ENCODE measurements at places on chromosomes 12 and 14.
A peak's percentile ranks its signal among the peaks of the same experiment; 100 is the strongest.

GRCh38 chr14:26738571-26738970, 140.7 kb upstream of the NOVA1 start:
- no peak for DNase-seq

GRCh38 chr14:35406506-35407305, 2.2 kb upstream of the NFKBIA start:
- peak; percentile 67 for DNase-seq

- no peak for DNase-seq
Observed at GRCh38 chr14:52910572-52910971, 40.3 kb downstream of the FERMT2 start.

DNA sequence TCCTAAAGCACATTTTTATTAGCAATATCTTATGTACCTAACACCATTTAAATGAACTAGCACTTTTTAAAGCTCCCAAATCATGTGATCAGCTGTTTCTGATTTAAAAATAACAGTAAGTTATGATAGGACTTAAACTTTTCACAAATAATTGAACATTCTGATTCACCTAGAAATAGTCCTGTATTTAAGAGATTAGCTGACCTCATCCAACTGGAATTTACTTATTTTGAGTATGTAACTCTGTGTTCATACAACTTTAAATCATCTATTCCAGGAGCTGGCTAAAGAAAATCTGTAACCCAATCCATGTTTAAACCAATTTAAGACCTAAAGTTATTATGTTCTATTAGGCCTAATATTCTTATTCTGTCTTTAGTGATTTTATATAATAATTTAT, 184.3 kb downstream of the CCDC91 start:
- DNase-seq, result no peak

- DNase-seq, result no peak
Observed at GRCh38 chr12:11202811-11203210, 16.1 kb upstream of the TAS2R42 start.

GRCh38 chr12:4454315-4454860, 8.8 kb upstream of the FGF6 start:
- no peak for DNase-seq

GRCh38 chr12:111937429-111937828, 75.5 kb downstream of the TMEM116 start:
- DNase-seq, result no peak

- no peak for DNase-seq
Observed at GRCh38 chr14:55749201-55749812, 169.3 kb downstream of the KTN1 start.

GRCh38 chr12:1691123-1692007, 495 bp downstream of the ADIPOR2 start:
- no peak for DNase-seq

- DNase-seq, result no peak
Observed at GRCh38 chr12:70244409-70244808, 1.2 kb downstream of the CNOT2 start.

DNA sequence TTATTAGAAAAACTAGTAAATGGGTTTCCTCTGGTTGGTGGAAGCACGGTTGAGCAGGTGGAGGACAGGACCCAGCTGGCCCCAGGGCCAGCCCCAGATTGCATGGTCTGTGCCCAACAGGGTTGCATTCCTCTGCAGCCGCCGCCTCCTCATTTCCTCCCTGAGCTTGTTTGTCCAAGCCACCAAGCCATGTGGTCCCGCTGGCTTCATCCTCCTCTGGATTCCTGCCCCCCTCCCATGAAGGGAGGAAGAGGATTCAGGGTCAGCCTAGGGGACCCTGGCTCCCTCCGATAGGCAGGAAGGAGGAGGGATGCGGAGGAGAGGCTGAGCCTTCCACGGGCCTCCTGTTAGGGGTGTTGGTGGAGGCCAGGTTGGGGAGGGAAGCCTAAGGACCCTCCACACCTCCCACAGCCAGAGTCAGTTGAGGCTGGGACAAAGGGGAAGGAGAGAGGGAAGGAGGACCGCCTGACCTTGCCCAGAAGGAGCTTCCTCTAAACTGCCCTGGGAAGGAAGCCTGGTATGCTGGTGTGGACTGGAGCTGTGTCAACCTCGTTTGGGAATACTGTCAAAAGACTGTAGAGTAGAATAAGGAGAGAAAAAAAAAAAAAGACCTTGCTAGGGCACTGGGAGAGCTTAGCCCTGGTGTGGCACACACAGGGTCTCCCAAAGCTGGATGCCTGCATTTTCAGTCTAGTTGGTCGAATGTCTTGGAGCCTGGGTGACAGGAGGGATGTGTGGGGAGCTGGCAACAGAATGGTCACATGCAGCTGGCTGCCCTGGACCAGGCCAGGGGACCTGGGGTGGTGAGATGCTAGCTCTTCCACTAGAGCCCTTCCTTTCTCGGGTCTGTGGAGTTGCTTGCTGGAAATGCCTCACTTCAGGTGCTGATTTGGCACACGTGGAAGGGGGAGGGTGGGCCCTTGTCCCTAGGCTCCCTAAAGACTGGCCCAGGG, 42.4 kb downstream of the PLEKHG3 start:
- no peak for DNase-seq

DNA sequence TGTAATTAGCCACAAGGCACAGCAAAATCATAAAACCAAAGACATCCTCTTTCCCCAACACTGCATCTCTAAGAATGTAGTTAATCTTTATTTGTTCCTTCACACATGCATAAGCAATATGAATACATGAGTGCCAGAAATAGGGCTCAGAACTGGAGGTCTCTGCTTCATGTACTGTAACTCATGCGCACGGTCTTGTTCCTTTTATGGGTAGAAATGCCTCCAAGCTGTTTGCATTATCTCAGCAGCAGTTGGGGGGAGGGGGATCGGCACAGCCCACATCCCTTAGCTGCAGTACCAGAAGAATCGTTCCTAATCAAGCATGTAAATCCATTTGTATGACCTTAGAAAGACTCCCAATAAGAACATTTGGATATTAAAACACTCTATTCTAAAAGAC, 20.0 kb downstream of the RHOJ start:
- no peak for DNase-seq

GRCh38 chr14:55073856-55074255, 22.4 kb downstream of the MAPK1IP1L start:
- DNase-seq, result no peak

DNA sequence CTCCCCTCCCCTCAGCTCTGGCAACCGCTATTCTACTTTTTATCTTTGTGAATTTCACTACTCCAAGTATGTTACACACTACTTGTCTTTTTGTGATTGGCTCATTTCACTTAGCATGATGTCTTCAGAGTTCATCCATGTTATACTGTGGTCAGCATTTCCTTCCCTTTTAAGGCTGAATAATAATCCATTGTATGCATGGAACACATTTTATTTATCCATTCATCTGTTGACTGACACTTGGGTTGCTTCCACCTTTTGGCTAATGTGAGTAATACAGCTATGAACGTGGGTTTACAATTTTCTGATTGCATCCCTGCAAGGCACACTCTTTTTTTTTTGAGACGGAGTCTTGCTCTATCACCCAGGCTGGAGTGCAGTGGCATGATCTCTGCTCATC, 53.0 kb upstream of the FUT8 start:
- DNase-seq, result no peak

DNA sequence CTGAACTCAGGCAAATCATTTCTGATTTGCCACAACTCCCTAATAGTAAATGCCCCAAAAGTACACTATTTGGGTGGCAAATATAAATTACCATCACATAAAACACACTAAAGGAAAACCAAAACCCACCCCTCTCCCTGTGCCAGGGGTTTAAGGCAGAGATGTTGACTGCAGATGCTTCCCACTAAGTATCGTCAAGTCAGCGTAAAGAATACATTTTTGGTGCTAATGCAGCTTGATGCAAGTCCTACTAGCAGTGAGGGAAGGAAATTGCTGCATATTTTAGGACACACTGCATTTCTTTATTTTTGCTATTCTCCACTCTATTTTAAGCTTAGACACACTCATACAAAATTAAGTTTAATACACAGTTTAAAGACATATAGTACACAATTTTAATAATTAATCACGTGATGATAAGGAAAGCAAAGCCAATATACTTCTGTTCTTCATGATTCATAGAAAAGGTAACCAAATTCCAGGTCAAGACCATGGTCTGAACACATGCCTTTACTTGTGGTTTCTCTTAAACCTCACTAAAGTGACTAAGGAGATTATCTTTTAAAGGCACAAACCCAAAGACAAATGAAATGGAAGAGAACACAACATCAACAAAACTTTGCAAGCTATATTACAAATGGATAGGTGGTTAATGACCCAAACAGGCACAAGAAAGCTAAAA, 162.2 kb downstream of the STXBP6 start:
- no peak for DNase-seq

- DNase-seq, result no peak
Observed at GRCh38 chr12:16063726-16064125, 152.6 kb downstream of the DERA start.

DNA sequence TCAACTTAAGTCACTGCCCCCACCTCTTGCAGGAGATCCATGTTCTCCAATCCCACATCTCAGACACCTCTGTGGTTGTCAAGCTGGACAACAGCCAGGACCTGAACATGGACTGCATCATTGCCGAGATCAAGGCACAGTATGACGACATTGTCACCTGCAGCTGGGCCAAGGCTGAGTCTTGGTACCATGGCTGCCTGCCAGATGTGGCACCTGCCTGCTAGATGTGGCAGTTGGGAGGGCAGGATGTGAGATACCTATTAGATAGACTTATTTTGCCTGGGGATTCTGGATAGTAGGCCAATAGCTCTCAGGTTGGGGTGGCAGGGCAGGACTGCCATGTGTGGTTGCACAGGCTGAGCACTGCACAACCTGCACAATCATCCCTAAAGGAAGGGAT, 7.9 kb upstream of the KRT86 start:
- DNase-seq, result no peak

GRCh38 chr12:12822886-12823285, 9.7 kb downstream of the DDX47 start:
- no peak for DNase-seq

- no peak for DNase-seq
Observed at GRCh38 chr12:48764521-48764920, 24.4 kb downstream of the ADCY6 start.

GRCh38 chr12:78179346-78179745, 348.7 kb downstream of the NAV3 start:
- no peak for DNase-seq

GRCh38 chr14:75497191-75497590, 25.1 kb upstream of the BATF start:
- DNase-seq, result no peak

- DNase-seq, result no peak
Observed at GRCh38 chr12:104134882-104135281, 3.1 kb downstream of the NFYB start.

GRCh38 chr14:81989211-81989610, 455.6 kb upstream of the SEL1L start:
- DNase-seq, result no peak

DNA sequence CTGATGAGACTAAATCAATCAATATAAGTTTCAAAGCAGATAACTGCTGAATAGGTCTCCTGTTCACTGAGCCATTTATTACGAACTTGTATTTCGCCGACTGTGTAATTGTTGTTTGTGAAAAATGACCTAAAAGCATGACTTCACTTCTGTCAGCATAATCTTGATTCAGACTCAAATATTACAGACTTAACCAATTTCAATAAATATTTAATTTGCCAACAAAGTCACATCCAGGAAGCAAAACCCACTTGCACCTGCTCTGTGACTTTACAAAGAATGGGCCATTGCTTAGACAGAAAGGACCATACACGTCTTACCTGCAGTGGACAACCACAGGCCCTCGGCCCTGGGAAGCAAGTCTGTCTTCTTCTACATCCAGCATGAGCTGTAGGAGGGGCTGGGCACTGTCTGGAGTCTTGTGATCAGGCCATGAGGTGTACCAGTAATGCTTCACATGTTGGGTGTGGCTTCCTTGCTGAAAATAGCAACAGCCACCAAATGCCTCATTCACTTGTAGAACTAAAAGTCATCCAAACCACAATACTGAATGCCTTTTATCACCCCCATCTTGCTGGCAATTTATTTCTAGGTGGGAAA, 23.5 kb upstream of the PTPRB start:
- peak; percentile 24 for DNase-seq

DNA sequence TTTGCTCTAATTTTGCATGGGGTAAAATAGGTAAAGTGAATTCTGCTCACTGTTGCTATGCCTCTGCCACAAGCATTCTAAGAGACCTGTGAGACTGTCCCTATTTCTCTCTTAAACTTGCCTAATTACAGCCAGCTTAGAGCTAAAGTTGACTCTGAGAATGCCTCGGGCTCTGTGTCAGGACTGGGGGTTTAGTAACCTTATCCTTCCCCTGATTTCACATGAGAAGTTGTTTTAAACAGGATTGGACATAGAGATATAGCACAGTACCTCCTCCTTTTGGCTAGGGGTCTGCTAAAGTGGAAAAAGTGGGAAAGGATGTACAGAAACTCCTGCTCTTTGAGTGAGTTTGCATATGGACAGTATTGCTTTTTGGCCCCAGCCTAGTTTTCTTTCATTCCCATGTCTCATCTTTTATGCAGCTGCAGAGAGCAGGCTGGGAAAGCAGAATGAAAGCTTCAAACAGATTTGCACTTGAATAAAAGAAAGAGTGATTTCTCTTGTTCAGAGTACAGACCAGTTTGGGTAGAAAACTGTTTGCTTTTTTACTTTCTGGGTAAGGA, 122.0 kb downstream of the RAD51B start:
- DNase-seq, result no peak

DNA sequence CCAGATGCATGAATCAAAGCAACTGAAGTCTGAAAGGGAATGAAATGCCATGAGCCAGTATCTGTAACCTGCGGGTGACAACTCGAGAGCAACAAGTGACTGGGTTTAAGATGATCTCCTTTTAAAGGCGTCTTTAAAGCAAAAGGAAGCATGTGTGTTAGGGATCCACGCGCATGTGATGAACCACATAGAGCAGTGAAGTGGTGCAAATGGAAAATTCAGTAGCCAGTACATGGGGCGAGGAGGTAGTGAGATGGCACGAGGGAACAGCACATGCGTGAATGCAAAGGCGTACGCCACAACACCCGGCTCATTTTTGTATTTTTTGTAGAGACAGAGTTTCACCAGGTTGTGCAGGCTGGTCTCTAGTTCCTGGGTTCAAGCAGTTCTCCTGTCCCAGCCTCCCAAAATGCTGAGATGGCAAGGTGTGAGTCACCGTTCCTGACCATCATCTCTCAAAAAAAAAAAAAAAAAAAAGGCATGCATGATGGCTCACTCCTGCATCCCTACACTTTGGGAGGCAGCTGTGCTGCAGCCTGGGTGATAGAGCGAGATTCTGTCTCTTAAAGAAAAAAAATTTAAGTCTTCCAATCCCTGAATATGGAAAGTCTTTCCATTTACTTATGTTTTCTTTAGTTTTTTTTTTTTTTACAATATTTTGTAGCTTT, 24.6 kb upstream of the BCL7A start:
- DNase-seq, result no peak

- DNase-seq, result no peak
Observed at GRCh38 chr14:88002421-88003075, 2.4 kb upstream of the GPR65 start.

GRCh38 chr12:15227004-15227679, 5.9 kb upstream of the RERG start:
- peak; percentile 6 for DNase-seq

Data from CD4-positive, alpha-beta T cell treated with Interleukin-1 beta for 1 hour (primary cell).